Stimulated activated CD4-positive, alpha-beta T cell treated with anti-CD3 and anti-CD28 coated beads, Interleukin-2, amount 100 ng/mL, for 24 hours (primary cell): ENCODE measurements at places on chromosomes 6 and 20.

DNA sequence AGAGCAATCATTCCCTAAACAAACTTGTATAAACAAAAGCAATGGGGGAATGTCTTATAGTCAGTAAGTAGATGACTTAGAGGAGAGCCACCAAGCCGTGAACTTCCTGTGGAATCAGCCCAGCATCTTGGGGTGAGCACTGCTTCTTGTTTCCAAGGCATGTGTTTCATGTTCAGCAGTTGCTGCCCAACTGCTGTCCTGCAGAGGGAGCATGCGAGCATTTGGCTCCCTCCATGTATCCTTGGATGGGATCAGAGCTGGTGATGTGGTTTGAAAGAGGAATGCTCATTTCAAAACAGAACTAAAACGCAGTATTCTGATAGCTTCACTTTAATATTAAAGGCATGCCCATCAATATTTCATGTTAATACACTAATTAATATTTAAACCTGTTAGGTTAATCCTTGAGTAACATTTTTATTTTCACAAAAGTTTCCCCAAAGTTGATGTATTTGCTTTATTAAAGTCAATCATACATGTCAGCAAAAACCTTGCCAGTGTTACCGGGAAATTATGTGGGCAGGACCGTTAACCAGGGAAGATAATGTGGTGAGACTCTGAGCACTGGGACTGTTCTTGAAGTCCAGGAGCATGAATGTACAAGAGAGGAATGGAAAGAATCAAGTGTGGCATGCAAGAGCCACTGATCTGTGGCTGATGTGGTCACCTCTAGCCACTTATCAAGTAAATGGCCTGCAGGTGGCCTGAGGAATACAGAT is 172.1 kb upstream of the GGTLC1 start:
- no peak for DNase-seq

GRCh38 chr6:14674867-14675648 is 557.5 kb downstream of the CD83 start:
- DNase-seq, result no peak

DNA sequence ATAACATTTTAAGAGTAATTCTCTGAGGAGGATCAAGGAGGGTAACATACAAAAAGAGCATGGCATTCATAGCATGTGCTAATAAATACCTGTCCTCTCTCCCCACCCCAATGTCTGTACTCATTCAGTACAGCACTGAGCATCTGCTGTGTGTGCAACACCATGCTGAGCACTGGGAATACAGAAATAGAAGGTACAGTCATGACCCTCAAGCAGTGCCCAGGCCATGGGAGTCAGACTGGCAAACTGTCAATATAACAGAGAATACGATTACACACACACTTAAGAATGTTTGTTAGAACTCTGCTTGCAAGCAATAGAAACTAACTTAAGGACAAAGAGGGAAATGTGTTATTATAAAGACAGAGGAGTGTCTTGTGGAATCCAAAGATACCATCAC is 24.7 kb upstream of the ZFAND3 start:
- DNase-seq, result no peak

GRCh38 chr6:141254336-141254735 is 878.4 kb upstream of the GJE1 start:
- no peak for DNase-seq

DNA sequence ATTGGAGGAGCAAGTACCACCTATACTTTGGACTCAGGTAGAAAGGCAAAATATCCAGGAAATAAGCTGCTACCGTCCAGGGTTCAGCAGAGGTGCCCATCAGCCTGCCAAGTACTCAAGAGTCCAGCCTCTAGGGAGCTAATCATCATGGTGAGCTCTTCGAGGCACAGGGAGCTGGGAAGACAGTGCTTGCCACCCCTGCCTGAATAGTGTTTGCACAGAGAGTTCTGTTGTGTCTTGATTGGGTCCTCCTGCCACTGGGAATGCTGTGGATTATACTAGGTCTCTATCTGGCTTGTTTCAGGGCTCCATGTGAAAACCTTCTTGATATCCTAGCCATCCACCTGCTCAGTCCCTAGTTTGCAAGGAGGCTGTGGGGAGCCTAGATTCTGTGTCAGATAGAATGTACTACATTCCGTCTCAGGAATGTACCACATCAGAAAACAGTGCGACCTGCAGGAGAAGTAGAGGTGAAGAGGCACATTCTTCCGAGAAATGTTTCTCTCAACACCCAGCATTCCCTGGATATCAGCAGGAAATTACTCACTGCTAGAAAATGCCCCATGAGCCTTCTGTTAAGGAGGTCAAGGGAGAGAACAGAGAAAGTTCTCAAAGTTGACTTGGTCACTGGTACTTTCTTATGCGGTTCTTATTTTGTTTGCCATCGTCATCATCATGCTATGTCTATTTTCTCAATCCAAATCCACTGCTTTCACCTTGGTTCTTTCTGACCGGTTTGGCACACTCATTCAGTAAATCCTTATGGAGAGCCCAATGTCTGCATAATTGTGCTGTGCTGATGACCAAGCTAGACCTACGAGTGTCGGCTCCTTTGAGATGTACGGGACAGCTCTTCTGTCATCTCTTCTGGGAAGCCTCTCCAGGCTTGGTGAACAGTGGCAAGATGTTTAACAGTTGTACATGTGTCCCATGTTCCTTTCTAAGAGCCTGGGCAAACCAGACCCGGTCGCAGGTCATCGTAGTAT is 30.7 kb downstream of the PTPN1 start:
- no peak for DNase-seq

GRCh38 chr6:79544939-79545450 is 7.8 kb upstream of the LCA5 start:
- no peak for DNase-seq

DNA sequence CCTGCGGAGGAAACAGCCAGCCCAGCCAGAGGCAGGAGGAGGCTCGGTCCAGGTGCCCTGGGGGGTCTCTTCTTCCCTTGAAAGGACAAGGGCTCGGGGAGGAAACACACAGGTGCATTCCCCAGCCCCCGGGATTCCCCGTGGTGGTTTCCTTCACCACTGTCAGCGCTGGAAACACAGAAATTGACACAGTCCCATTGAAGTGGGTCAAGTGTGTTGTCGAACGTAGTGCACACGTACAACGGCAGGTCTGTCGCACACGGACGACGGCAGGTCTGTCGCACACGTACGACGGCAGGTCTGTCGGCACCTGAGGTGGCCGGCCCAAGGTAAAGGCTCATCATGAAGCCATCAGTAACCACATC is 80.9 kb downstream of the DLL1 start:
- no peak for DNase-seq

DNA sequence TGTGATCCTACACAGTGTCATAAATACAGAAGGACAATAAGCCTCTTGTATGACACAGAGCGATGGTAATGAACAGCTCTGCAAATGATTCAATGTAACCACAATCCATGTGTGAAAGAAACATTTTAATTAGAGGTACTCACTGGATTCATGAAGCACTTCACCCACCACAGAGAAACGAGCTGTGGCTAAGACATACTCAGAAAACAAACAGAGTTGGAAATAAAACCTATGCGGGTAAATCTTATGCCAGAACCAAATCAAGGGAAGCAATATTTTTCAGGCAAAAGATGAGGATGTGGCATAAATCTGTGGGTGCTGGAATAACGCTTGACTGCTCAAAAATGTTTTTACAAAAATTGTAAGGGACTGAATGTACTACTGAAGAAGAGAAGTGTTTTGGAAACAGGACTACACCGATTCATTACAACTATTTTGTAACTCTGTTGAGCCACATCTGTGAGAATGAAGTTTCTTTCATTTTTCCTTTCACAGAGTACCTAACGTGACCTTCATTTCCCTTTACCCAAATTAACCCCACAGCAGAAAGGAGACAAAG is 112.1 kb downstream of the WDR27 start:
- DNase-seq, result no peak

- no peak for DNase-seq
These were observed 27.3 kb upstream of the SLC9A8 start for GRCh38 chr20:49785149-49785851.

- DNase-seq, result no peak
These were observed 66.0 kb downstream of the CDH26 start for GRCh38 chr20:60024245-60024644.

DNA sequence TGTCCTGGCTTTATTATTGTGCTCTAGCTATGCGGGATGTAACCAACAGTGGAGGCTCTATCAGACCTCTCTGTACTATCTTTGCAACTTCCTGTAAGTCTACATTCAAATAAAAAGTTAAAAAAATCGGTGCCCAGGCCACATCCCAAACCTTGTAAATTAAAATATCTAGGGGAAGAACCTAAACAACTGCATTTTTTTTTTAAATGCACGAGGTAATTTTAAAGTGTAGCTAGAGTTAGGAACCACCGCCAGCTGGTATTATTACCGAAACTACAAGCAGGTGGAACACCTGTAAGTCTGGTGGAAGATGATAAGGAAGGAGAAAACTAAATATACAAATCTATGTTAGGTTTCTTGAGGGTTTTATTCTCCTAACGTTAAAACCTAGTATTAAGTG is 34.5 kb upstream of the ID4 start:
- DNase-seq, result no peak

DNA sequence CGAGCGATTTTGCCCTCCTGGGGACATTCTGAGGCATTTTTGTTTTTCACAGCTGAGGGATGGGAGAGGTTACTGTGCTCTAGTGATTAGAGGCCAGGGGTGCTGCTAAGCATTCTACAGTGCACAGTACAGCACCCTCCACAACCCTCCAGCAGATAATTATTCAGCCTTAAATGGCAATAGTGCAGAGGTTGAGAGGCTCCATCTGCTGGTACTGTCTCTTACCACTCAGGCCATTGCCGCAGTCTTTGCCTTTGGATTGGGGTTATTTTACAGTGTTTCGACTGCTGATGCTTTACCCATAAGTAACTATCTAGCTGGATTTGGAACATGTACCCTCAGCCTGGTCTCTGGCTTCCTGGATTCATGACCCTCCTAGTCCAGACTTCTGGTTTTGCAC is 705.3 kb downstream of the KIF16B start:
- no peak for DNase-seq

DNA sequence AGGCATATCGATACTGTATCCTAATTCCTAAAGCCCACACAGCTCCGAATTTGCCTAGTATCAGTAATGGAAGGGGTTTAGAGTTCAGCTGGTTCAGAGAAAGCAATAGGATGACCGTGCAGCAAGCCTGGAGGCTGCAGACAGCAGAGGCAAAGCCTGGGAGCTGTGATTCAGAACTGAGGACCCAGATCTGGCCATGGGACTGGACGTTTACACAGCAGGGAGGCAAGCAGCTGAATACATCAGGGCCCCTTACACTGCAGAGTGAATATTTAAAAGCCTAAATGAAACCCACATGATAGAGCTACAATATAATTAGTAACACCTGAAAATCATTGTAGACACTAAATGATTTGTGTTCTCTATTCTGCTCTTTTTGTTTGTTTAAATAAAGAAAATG is 38.0 kb downstream of the ELOVL2 start:
- no peak for DNase-seq

DNA sequence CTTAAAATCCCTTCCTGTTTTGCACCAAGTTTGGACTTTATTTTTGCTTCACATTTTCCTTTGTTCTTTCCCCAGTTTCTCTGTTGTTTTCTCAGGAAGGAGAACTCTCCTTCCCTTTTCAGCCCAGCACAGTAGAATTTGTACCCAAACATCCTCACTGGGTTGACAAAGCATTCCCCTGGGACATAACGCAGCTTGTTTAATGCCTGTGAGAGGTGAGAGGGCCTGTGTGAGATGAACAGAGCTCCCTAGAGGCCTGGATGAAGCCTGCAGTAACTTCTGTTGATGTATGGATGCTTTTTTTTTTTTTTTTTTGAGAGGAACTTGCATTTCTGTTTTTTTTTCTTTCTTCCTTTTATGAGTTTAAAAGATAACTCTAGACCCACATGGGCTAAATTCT is 104.9 kb upstream of the SLC22A23 start:
- no peak for DNase-seq

DNA sequence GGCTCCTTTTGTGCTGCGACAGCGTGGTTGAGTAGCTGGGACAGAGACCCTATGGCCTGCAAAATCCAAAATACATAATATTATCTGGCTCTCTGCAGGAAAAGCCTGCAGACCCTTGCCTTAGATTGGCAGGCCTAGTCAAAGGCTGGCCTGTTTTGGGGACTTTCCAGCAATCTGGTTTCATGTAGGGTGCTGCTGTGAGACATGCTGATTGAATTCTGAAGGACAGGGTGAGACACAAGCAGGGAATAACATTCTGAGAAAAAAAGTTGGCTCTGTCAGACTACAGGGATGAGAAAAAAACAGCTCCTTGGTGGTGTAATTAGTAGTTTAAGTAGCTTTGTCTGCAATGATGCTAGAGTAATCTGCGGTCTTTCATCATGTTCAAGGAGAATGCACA is 402.7 kb upstream of the AGPAT4 start:
- no peak for DNase-seq

DNA sequence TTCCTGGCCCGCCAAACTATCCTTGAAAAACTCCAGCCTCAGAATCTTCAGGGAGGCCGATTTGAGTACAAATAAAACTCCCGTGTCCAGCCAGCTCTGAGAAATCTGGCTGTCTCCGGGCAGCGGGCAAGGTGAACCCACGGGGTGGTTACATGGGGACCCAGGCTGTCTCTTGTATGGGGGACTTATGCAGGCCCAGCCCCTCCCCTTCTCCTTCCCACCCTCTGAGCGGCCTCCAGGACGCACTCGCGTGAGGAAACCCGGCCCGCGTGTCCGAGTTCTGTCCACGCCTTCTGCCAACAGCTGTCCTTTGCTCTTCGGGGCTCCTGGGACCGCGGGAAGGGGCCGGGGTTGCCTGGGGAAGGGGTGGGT is 36.3 kb upstream of the BLCAP start:
- DNase-seq, result no peak

GRCh38 chr6:44388135-44388487 is 605 bp downstream of the CDC5L start:
- no peak for DNase-seq

GRCh38 chr6:23566418-23566817 is 559.6 kb upstream of the NRSN1 start:
- DNase-seq, result no peak

DNA sequence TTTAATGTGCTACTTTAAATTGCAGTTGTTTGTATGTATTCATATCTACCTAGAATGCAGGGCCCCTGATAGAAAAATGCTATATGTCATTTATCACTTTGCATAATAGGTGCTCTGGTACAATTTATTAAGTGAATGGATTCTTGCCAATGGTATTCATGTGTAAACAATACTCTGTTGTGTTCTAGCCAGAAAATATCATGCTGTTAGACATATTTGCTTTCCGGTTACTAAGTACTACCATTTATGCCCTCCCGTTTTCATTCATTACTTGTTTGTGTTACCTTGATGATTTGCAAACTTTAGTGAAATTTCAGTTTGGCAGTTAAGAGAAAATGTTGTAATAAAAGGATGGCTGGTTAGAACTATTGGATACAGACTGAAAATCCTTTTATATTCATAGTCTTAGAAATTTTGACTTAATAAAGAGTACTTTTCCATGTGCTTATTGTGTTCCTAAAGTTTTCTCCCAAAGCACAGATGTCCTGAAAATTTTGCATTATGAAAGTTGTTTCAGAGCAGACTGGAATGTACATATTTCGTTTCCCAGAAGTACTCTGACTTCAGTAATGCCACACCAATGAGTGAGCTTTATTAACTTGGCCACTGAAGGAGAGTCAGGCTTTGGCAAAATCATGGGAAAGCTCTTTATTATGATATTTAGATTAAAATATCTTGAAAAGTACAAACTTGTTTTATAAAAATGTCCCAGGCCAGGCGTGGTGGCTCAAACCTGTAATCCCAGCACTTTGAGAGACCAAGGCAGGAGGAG is 31.5 kb downstream of the RPF2 start:
- no peak for DNase-seq
